ENCODE measurements at places on chromosomes 16 and 17.

GRCh38 chr17:47304186-47304585 lies 19.6 kb upstream of the EFCAB13 start:
- DNase-seq, result no peak

- no peak for DNase-seq
These were observed 9.2 kb downstream of the ELOB start for GRCh38 chr16:2767891-2768290.

DNA sequence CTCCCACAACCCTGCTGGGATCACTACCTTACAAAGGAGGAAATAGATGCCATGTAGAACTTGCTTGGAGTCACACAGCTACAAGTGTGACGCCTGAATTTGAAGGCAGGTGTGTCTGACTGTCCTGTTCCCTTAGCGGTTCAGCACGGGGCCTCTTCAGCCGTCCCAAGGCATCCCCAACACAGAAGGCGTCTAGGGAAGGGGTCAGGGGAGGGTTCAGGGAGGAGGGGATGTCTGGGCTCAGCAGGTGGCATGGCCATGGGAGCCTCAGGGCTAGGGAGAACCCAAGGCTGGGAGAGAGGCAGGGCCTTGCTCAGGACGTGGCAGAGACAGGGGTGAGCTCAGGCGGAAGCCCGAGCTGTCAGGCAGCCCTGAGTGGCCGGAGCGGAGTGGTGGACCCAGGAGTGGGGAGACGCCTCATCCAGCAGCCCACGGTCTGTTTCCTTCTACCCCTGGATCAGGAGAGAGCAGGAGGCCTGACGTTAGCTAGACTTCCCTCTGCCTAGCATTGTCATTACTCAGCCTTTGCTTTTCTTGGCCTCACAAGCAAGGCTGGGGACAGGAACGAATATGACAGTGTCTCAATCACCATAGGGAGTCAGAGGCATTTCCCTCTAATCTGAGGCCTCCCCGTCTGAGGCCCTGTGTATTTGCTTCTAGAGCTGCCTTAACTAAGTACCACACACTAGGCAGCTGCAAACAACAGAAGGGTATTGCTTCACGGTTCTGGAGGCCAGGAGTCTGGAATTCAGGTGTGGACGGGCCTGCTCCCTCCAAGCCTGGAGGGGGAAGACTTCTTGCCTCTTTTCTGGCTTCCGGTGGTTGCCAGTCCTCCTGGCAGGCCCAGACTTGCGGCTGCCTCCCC lies 31.3 kb upstream of the ANKRD40CL start:
- DNase-seq, result peak; percentile 24

DNA sequence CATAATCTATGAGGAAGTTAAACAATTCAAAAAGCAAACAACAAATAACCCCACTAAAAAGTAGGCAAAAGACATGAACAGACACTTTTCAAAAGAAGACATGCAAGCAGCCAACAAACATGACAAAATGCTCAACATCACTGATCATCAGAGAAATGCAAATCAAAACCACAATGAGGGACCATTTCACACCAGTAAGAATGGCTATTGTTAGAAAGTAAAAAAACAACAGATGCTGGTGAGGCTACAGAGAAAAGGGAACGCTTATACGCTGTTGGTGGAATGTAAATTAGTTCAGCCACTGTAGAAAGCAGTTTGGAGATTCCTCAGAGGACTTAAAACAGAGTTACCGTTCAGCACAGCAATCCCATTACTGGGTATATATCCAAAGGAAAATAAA lies 24.4 kb downstream of the TNFRSF13B start:
- no peak for DNase-seq
